K562 (cell line): ENCODE measurements at places on chromosomes 16 and 17.
A peak's percentile ranks its signal among the peaks of the same experiment; 100 is the strongest.

GRCh38 chr17:43482103-43483012, 1.4 kb upstream of the DHX8 start:
- DNase-seq = no peak

- no peak for DNase-seq
Measured at GRCh38 chr16:57271867-57272495, 12.5 kb downstream of the PLLP start.

- no peak for DNase-seq
Measured at GRCh38 chr17:82386255-82386831, 14.8 kb downstream of the UTS2R start.

DNA sequence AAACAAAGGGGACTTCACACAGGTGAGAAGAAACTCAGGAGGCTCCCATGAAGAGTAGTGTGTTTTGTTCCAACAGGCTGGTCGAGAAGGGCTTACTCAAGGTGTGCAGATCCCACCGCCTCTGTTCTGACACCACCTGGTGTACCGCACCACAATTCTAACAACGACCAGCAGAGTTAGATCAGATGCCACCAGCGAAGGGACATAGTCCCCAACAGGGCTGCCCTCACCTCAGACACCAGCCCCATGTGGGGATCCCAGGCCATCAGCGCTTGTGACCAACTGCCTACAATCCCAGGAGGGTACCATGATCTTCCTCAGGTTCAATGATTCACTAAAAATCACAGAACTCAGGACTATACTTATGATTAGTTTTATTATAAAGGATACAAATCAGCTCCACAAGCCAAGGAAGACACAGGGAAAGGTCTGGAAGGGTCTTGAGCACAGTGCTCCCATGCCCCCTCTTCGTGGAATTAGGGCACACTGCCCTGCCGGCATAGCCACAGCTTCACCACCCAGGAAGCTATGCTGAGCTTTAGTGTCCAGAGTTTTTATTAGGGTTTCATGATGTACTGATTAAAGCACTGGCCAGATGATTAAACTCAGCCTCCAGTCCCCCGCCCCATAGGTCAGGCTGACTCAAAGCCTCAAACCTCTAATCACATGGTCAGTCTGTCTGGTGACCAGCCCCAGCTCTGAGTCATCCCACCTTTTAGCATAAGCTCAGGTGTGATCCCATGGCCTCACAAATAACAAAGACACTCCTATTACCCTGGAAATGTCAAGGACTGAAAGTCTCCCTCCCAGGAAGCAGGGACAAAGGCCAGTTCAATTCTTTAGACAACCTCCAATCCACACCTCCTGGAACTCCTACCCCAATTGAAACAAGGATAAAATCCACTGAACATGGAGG, 26.0 kb downstream of the TRIM25 start:
- DNase-seq = peak; percentile 12

- DNase-seq = no peak
Measured at GRCh38 chr16:23254338-23254737, 47.8 kb upstream of the SCNN1B start.

DNA sequence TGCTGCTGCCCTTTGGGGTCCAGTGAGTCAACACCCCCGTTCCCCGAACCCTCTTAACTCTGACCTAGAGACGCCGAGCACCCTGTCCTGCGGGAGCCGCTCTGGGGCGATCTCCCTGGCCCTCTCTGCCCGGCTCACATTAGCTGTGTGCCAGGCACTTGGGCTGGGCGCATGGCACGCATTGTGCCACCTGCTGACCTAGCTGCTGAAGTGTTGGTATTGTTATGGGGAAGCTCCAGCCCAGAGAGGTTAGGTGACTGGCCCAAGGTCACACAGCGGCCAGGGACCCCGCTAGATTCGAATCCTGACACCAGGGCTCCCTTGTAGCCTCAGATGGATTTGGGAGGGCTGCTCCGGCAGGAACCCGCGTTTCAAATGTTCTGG, 1.1 kb downstream of the HSD17B1 start:
- no peak for DNase-seq

GRCh38 chr17:75697651-75698291, 23.5 kb upstream of the ITGB4 start:
- DNase-seq = no peak

DNA sequence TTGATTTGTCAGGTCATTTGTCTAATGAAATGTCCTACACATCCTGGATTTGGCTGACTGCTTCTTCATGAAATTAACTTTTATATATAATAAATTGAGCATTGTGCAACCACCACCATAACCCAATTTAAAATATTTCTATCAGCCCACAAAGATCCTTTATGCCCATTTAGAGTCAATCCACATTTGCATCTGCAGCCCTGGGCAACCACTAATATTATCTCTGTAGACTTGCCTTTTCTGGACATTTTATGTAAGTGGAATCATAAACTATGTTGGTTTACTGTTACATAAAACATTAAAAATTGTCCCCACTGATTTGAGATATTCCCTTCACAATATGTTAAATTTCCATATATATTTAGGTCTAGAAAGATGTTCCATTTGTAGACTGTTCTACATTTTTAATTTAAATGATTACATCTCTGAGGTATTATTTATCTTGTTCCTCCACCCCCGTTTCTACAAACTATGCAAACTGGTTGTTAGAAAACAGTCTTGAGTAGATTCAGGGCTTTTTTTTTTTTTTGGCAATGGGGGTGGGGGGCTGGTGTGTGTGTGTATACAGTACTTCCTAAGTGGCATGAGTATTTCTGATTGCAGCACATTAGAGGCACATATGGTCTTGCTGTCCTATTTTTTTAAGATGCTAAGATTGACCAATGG, 16.7 kb downstream of the RFWD3 start:
- DNase-seq = no peak

DNA sequence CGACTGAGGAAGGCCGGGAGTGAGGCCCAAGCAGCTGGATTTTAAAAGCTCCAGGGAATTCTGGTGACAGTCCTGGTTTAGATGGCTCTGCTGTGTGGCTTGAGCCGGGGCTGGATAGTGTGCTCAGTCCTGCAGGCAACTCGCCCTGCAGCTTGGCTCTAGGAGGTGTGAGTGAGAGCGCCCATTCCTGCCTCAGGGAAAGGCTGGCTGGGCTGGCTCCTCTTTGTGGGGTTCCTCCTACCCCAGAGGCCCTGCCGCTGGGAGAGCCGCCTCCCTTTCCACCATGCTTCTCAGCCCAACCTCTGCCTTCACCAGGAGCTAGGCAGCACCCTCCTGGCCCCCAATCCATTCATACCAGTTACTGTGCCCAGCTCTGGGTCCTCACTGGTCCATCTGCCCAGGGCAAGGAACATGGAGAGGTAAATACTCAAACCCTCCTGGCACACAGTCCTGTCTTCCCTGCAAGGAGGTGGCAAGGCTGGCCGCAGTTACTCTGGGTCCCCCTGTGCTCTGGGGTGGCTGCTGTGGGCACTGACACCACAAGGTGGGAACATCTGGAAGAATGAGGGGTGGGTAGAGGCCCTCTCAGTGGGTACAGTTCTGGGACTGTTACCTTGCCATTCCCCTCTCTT, 47.1 kb downstream of the VAC14 start:
- DNase-seq = no peak

GRCh38 chr17:2849327-2849670, 53.1 kb downstream of the RAP1GAP2 start:
- DNase-seq = no peak

DNA sequence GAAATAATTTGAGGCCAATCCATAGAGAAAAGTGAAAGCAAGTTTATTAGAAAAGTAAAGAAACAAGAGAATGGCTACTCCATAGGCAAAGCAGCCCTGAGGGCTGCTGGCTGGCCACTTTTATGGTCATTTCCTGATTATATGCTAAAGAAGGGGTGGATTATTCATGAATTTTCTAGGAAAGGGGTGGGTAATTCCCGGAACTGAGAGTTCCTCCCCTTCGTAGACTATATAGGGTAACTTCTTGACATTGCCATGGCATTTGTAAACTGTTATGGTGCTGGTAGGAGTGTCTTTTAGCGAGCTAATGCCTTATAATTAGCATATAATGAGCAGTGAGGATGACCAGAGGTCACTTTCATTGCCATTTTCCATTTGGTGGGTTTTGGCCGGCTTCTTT, 4.4 kb downstream of the DHRS7B start:
- no peak for DNase-seq

DNA sequence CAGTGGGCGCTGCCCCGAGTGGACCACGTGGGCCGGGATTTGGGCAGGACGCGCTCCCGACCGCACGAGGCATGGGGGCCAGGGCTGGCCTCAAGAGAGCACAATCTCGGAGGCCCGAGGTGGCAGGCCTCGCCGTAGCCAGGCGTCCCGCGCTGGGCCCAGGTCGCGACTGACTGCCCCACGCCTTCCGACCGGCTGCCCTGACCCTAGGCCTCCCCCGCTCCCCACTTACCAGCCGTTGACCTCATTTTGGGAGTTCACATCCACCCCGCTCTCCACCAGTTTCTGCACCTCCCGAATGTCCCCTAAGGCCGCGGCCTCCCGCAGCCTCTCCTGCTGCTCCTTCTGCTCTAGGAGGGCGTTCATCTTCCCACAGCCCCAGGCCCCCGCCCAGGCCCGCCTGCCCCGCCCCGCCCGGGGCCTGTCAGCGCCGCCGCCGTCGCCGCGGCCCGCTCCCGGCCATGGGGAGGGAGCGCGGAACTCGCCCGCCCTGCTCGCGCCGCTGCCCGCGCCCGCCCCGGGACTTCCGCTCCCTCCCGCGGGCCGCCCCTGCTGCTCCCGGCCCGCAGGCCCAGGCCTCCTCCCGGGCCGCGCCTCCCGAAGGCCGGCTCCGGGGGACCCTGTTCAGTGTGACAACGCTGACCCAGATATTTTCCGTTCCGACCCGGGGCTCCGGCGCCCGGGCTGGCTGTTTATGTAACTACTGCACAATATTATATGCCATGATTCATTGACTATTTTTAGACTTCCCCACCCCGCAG, at the start of gene ANKRD40:
Gene ANKRD40, minus strand, starts transcription at position 626 of the 761 bp plus-strand sequence. Its CDS starts 260 bp downstream, at position 366.
- DNase-seq = peak; percentile 87

GRCh38 chr16:23827057-23827456, 8.7 kb upstream of the PRKCB start:
- DNase-seq = no peak

GRCh38 chr17:39196241-39196807, 1.1 kb downstream of the CACNB1 start:
- DNase-seq = no peak

GRCh38 chr17:68840073-68840472, 115.1 kb downstream of the ABCA8 start:
- DNase-seq = no peak

DNA sequence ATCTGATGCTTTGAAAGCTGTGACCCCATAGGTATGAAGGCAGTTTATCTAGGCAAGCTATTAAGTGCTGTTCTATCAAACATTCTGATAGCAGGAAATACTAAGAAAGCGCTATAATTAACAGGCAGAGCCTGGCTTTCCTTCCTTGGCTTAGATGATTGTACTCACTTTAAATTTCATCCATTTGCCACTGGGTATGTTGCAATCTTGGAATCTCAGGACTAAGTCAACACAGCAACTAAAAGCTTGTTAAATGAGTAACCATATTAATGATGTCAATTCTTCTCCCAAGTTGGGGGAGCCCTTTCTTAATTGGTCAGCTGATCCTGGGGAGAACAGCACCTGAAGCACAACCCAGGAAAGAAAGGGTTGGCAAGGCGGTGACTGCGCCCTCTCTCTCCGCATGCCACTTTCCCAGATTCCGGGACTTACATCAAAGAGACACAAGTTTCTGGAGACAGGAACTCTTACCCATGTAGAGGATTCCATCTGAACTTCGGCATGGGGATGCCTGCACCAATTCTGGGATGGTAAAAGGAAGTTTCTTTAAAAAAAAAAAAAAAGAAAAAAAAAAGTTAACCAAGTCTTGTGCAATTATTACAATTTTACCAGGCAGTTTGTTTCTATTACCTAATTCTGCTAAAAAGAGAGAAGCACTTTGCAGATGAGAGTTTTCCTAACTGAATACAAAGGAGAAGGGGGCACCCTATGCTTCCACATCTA, 54.4 kb upstream of the ICAM2 start:
- no peak for DNase-seq

DNA sequence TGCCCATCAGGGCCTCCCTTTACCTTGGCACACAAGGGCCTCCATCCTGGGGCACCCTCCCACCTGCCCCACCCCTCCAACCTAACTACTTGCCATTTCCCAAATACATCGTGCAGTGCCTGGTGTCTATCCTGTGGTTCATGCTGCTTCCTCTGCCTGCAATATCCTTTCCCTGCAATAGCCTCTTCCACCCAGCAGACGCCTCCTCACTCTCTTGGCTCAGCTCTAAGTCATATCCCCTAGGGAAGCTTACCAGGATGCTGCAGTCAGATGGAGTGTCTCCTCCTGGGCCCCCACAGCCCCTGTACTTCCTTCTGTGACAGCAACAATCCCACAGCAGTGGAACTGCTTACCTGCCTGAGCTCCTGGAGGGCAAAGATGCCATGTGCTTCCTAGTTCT, 36.7 kb downstream of the CCDC182 start:
- no peak for DNase-seq

GRCh38 chr16:31221357-31222160, 4.6 kb upstream of the PYDC1 start:
- DNase-seq = peak; percentile 11

- DNase-seq = no peak
Measured at GRCh38 chr17:6696906-6697305, 16.3 kb downstream of the SLC13A5 start.

DNA sequence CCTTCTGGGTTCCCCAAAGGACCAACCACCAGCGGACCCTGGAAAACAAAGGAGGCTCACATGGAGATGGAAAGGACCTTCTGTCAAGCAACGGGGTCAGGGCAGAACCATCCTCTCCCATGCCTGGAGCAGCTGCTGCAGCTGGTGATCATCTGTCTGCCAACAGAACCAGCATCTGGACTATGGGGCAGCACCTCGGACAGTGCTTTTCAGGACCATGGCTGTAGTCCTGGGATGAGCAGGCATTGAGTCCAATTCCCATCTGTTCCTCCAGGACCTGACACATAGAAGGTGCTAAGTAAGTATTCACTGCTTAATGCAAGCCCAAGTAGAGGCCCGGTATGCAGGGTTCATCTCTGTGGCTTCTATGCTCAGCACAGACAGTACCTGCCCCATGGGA, 304.7 kb downstream of the XYLT1 start:
- no peak for DNase-seq

GRCh38 chr17:70030371-70030770, 44.7 kb upstream of the KCNJ16 start:
- DNase-seq = no peak

GRCh38 chr16:20844054-20844453, 37.7 kb downstream of the REXO5 start:
- DNase-seq = no peak

- no peak for DNase-seq
Measured at GRCh38 chr16:51638339-51639135, 487.5 kb upstream of the SALL1 start.

- no peak for DNase-seq
Measured at GRCh38 chr17:78485290-78486168, 91.7 kb downstream of the DNAH17 start.

- DNase-seq = no peak
Measured at GRCh38 chr17:48515925-48516900, 14.6 kb downstream of the HOXB1 start.

DNA sequence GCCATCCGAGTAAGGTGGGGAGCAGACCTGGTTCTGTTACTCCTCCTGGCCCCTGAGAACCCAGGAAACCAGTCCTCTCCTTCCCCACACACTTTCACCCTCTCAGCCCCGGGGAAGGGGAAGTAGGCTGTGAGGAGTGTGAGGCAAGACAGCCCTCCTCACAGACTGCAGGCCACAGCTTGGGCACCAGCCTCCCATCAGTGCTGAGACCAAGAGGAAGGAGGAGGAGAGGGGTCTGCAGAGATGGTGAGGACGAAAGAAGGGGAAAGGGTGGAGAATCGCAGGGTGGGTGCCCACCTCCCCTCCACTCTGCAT, 7.0 kb downstream of the G6PC3 start:
- no peak for DNase-seq
